ENCODE measurements at places on chromosomes 7 and 10. TPM values are rescaled to one million over a fixed set of nuclear protein-coding genes. Genes with fewer than 3 reads are reported as not detected.

- DNase-seq = no peak
These were observed 34.5 kb upstream of the RBM20 start for GRCh38 chr10:110609605-110610004.

- no peak for DNase-seq
These were observed 67.6 kb downstream of the TMEM130 start for GRCh38 chr7:98802088-98802780.

DNA sequence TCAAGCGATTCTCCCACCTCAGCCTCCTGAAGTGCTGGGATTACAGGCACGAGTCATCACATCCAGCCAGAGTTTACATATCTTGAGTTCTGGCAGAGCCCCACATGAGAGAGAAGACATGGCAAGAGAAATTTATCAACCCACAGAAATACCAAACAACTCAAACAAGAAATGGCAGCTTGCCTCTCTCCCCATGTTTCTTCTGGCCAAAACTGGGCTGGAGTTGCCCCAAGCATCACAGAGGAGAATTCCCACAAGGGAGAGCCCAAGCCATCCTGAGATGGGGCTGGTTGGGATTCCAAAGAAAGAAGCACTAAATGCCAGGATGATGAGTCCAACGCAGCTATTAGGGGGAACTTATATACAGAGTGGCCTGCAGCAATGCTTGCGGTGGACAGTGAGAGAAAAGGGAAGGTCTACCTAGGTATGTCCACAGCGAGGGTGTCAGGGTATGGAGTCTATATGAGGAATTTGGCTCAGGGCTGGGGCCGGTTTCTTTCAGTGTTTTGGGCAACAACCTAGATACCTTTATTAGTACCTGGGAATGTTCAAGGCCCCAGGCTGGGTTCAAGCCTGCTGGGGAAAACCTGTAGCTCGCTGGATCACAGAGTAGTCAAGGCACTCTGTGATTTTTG lies 14.5 kb upstream of the PAX4 start:
- DNase-seq = no peak

Gene REPIN1
- 93.7 TPM for total RNA-seq

GRCh38 chr7:135584362-135585353 lies 26.9 kb downstream of the NUP205 start:
- DNase-seq = no peak

Gene PIK3AP1
- 65.2 TPM for total RNA-seq

All from upper lobe of right lung (tissue), 1 donor.